CD8-positive, alpha-beta memory T cell (primary cell): ENCODE measurements at places on chromosomes 12 and 14.

GRCh38 chr14:81113176-81113575 is 107.6 kb downstream of the GTF2A1 start:
- H3K4me3 ChIP-seq: no peak overlapping the region
- DNase-seq: no peak

GRCh38 chr12:46522071-46522470 is 149.5 kb upstream of the SLC38A2 start:
- H3K27me3 ChIP-seq: no peaks in the 10 kb centered on the region
- no peak for DNase-seq
- H3K27ac ChIP-seq: no peak overlapping the region

DNA sequence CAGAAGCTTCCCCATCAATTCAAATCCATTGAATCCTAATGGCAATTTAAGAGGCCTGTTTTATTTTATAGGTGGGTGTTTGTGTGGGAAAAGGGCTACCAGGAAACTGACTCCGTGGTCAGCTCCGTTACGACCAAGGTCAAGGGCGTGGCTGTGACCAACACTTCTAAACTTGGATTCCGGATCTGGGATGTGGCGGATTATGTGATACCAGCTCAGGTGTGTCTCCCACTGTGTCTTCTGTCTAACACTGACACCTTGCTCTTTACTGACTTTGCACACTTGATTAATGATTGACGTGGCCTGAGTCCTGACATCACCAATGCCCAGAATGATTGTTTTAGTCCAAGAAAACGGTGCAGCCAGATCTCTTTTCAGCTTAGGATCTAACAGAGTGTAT is 7.1 kb downstream of the P2RX4 start:
- DNase-seq: no peak
- no peak overlapping the region for H3K4me3 ChIP-seq
- H3K27me3 ChIP-seq: no peaks in the 10 kb centered on the region
- no peaks in the 10 kb centered on the region for H3K4me1 ChIP-seq

DNA sequence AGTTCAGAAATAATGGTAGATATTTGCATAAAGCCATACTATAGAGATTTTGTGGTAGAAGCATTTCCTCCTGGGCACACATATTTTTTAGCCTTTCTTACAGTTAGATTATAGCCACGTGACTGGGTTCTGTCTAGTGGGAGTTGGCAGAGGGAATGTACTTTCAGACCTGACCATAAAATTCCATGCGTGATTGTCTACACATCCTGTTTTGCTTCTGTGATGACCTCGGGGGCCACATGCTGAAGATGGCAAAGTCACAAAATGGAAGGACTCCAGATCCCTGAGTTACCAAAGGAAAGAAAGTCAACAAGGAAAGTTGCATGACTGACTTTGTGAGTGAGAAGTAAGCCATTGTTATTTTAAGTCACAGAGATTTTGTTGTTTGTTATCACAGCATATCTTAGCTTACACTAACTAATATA is 14.6 kb upstream of the MIA2 start:
- H3K27me3 ChIP-seq: no peaks in the 10 kb centered on the region
- no peaks in the 10 kb centered on the region for H3K4me1 ChIP-seq
- no peak for DNase-seq

- H3K4me3 ChIP-seq: no peak overlapping the region
- H3K27me3 ChIP-seq: no peaks in the 10 kb centered on the region
- H3K36me3 ChIP-seq: no peaks in the 10 kb centered on the region
- H3K27ac ChIP-seq: no peak overlapping the region
- H3K4me1 ChIP-seq: no peaks in the 10 kb centered on the region
Measured at GRCh38 chr12:56877195-56878009, 56.8 kb downstream of the SDR9C7 start.

DNA sequence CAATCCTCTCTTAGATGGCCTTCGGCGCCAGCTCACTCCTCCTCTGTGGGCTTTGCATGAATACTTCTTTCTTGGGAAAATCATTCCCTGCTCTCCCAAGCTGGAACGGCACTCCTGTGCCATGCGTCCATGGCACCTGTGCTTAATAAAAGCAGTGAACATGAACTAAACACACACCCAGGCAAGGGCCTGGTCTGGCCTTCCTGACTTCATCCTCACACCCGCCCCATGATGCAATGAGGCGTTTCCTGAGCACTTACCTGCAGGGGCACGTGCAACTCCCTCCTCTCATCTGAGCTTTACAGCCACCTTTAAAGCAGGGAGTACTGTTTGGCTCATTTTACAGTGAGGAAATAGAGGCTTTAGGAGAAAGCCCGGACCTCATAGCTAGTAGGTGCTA is 219.8 kb downstream of the SLC41A2 start:
- H3K27ac ChIP-seq: no peak overlapping the region
- H3K36me3 ChIP-seq: no peaks in the 10 kb centered on the region
- H3K4me1 ChIP-seq: peaks cover 53% of the 10 kb centered on the region
- no peak overlapping the region for H3K4me3 ChIP-seq

DNA sequence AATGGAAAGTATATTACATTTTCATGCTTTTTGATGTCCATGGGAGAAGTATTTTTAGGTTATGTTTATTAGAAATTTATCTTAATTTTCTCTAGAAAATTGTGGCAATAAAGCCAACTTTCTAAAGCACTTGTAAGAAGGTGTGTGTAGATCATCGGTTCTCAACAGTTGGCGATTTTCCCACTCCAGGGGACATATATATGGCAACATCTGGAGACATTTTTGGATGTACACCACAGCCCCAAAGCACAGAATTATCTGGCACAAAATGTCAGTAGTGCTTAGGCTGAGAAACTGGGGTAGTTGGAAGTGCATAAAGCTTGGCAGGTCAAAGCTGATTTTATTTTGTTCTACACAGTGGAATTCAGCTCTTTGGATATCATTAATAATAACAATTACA is 86.9 kb downstream of the FLRT2 start:
- no peak for DNase-seq
- H3K27ac ChIP-seq: no peak overlapping the region

DNA sequence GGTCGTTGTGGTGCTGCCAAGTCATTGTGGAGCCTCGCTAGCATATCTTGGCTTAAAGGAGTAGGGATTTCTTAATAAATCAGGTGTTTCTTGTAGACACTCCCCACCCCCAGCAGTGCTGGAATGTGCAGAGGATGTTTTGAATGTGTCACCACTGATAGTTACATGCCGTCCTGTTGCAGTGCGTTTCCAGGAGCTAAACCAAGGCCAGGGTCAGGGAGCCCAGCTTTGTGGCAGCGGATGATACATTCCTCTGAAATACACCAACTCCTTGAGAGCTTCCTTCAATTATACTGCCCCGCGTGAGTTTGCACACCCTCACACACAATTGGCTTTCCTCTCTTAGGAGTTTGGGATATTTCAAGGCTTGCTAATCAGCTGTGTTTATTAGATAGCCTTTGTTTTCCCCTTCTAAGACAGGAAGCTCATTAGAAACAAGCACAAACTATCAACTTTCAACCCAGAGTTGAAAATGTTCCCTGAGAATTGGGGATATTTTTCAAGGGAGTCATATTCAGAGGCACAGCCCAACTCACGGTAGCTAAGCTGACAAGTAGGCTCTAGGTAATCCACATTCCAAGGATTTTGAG is 154.9 kb downstream of the C12orf75 start:
- no peak overlapping the region for H3K27ac ChIP-seq
- no peak overlapping the region for H3K4me3 ChIP-seq
- H3K27me3 ChIP-seq: no peaks in the 10 kb centered on the region
- DNase-seq: no peak

GRCh38 chr14:53982546-53982945 is 25.9 kb upstream of the BMP4 start:
- no peak overlapping the region for H3K27ac ChIP-seq
- no peak for DNase-seq
- H3K27me3 ChIP-seq: no peaks in the 10 kb centered on the region
- no peaks in the 10 kb centered on the region for H3K36me3 ChIP-seq
- H3K4me3 ChIP-seq: no peak overlapping the region
- H3K4me1 ChIP-seq: no peaks in the 10 kb centered on the region

- H3K36me3 ChIP-seq: peaks cover 3% of the 10 kb centered on the region
- DNase-seq: no peak
- H3K27me3 ChIP-seq: no peaks in the 10 kb centered on the region
- no peak overlapping the region for H3K4me3 ChIP-seq
- H3K27ac ChIP-seq: no peak overlapping the region
Measured at GRCh38 chr14:103742499-103743255, 27.1 kb downstream of the ZFYVE21 start.

DNA sequence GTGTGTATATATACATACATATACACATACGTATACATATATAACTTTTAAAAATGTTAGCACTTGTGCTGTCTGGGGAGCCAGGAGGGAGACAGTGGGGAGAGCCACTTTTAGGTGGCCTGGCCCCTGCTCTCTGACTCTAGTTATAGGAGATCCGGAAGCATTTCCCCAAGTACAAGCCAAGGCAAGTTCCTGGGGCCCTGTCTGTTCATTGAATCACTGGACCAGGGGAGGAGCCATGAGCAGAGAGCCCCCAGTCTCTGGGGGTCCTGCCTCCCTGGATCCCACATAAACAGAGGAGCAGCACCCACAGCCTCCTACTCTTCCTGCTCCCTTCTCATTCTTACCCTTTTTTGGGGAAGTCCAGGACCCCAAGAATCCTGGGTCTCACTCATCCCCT is 45.4 kb upstream of the TMED10 start:
- no peaks in the 10 kb centered on the region for H3K36me3 ChIP-seq
- no peaks in the 10 kb centered on the region for H3K27me3 ChIP-seq
- no peaks in the 10 kb centered on the region for H3K4me1 ChIP-seq
- H3K4me3 ChIP-seq: no peak overlapping the region
- no peak for DNase-seq

DNA sequence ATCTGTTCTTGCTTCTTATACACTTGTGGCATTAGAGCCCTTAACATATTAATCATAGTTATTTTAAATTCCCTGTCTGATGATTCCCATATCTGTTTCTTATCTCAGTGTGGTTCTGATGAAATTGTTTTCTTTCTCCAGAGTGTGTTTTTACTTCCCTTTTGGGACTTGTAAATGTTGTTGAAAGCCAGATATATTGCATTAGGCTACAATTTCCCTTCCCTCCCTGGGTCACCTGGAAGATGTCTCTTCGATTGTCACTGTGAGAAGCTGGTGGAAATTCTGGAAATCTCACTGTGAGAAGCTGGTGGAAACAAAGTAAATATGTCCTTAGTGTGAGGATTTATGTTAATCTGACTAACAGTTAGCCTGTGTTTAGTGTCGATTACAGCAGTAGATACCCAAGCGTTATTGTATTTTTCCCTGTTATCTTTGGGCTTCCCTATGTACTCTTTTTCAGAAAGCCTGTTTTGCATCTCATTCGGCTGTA is 717.3 kb downstream of the TRHDE start:
- no peak overlapping the region for H3K27ac ChIP-seq
- H3K4me3 ChIP-seq: no peak overlapping the region
- no peaks in the 10 kb centered on the region for H3K27me3 ChIP-seq
- no peaks in the 10 kb centered on the region for H3K4me1 ChIP-seq
